Left cardiac atrium (tissue), 4 donors: ENCODE measurements at places on chromosomes 6 and 20.

DNA sequence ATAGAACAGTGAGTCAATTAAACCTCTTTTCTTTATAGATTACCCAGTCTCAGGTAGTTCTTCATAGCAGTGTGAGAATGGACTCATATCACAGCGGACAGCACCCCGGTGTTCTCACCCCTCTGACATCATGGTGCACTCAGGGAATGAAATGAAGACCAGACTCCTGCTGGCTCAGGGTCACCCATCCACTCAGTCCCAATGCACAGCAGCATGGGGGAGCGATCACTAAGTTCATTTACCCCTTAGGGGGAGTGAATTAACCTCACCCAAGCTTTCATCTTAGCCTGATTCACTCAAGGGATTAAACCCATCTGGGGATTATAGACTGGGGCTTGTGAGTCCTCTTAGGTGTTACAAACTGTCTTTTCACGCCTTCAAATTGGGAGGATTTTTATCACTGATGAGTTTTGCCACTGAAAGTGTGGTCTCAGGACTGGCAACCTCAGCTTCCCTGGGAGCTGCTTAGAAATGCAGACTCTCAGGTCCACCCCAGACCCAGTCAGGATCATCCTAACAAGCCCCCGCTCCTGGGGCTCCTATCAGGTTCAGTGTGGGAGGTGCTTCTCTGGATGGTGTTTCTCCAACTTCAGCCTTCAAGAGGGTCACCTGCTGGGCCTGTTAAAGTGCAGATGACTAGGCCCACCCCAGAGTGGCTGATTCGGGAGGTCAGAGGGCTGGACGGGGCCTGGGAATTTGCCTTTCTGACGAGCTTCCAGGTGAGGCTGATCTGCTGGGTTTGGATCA lies 44.3 kb upstream of the FRMD1 start:
- no peak for DNase-seq

DNA sequence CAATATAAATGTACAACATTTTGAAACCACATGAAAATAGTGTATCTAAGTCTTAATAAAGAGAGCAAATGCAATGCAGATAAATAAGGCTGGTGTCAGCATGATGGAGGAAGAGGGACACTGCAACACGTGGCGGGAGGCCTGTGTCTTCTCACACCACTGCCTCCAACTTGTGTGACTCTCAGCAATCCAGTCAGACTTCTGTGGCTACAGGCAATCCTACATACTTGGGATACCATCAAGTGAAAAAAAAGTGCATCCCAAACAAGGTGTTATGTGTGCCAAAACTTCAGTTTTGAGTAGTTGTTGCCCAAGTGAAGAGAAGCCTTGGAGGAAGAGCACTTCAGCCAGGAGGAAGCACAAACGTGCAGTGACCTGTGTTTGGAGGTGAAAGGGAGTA lies 68.6 kb downstream of the PKIB start:
- no peak for DNase-seq

DNA sequence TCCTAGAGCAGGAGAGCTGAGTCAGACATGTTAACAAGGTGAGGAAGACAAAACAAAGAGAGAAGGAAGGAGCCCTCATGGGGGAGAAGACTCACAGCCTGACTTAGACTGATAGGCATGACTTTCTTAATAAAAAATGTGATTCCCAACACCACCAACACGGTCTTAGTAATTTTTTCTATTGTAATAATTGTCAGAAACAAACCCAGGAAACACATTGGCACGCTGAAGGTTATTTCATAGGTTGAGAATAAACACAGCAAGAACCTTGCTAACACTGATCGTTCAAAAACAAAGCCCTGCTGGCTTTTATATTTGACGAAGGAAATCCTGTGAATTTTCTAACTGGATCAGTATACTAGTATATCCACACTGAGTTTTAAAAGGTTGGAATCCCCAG lies 286.8 kb downstream of the HACE1 start:
- no peak for DNase-seq

DNA sequence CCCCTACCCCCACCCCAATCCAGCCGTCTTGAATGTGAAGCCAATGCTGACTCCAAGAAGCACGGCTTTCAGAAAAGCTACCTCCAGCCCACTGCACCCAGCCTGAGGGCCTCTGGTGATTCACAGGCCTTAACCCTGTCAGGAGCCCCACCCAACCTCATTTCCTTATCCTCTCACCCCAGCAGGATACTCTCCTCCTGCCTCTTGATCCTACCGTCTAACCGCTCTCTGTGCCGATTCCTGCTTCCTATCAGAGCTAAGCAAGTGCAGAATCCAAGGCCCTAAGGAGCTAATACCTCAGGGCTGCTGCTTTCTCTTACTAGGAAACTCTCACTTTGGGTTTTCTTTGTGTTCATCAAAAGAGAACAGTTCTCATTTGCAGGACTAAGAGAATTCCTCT lies 47.2 kb downstream of the TRERF1 start:
- peak; percentile 58 for DNase-seq
